ENCODE measurements at places on chromosomes 3 and 15.

DNA sequence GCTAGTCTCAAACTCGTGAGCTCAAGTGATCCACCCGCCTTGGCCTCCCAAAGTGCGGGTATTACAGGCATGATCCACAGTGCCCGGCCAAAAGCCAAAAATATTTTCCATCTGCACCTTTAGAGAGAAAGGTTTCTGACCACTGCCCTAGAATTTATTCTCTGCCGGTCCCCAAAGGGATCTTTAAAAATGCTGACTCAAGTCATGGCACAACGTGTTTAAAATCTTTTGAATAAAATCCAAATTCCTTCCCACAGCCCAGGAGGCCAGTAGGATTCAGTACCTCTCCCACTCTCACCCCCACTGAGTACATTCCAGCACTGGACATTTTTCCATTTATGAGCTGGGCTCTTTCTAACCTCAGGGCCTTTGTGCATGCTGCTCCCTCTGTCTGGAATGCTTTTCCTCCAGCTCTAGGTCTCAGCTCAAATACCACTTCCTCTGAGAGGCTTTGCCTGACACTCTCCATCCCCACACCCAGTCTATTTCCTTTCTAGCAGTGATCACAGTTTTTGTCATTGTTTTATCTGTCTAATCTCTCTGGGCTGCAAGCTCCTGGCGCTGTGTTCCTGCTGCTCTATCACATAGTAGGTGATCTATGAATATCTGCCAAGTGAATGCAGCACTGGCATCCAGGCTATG, 502.9 kb downstream of the SHQ1 start:
- no peak for DNase-seq

GRCh38 chr3:142027735-142028134, 121.6 kb downstream of the TFDP2 start:
- DNase-seq: no peak

GRCh38 chr3:65974509-65974908, 64.2 kb downstream of the MAGI1 start:
- DNase-seq: no peak

GRCh38 chr15:41809526-41810220, 18.2 kb upstream of the JMJD7 start:
- no peak for DNase-seq

DNA sequence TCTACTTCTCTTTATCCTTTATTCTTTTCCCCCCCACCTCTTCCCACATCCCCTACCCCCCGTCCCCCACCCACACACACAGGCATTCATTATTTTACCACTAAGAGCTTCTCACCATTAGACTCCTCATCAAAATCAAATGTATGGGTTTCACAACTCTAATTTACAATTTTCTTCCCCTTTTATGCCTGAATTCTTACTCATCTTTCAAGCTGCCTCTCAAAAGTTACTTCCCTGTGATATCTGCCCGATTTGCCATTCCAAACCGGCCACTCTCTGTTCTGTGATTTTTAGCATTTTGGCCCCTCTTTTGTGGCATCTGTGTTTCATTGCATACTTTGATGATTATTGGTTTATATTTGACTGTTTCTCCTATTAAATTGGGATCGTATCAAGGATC, 42.2 kb downstream of the SLC9A9 start:
- DNase-seq: no peak

- DNase-seq: no peak
These were observed 5.3 kb downstream of the PLEKHO2 start for GRCh38 chr15:64847016-64847415.

GRCh38 chr3:138459619-138460535, 25.5 kb downstream of the ESYT3 start:
- no peak for DNase-seq

DNA sequence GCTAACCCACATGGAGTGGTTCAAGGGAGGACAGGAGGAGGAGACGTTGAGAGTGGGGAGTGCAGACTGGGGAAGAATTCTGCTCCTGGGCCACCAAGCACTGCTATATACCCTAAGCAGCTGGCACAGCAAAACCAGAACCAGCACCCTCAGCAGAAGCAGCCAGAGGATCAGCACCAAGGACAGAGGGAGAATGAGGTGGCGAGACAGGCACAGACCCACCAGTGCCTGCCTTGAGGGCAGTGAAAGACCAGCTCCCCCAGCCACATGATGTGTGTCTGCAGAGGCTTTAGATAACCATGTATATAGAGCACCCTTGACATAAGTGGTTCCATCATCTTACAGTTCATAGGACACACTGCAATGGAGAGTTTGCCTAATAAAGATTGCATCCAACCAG, 319.0 kb downstream of the GABRB3 start:
- no peak for DNase-seq

- DNase-seq: no peak
These were observed 9.4 kb downstream of the ITPKA start for GRCh38 chr15:41502795-41503668.

GRCh38 chr15:89551550-89551949, 23.7 kb upstream of the TICRR start:
- no peak for DNase-seq

DNA sequence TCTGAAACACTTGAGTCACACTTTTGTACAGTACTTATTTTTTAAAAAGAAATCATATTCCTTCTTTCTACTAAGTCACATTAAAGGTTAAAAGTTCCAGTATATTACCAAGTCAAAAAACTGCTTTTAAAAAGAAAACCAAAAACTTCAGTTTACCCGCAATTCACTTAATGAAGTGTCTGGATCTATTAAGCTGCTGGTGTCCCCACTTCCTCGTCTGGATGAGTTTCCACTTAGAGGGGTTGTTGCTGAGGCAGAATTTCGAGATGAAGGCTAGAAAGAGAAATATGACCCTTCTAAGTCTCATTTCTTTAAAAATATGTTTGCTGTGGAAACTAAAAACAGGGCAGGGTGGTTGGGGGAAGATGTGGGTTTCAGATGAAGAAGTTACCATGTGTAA, 79.7 kb downstream of the LRRFIP2 start:
- no peak for DNase-seq

GRCh38 chr15:51620641-51621040, 1.9 kb downstream of the DMXL2 start:
- DNase-seq: no peak

- DNase-seq: no peak
These were observed 507.2 kb downstream of the MAGI1 start for GRCh38 chr3:65531499-65531898.
